ENCODE measurements at places on chromosomes 12 and 14.

GRCh38 chr12:106058256-106059182, 80.2 kb downstream of the NUAK1 start:
- peak; percentile 77 for DNase-seq

GRCh38 chr14:54350203-54350602, 46.6 kb upstream of the CDKN3 start:
- DNase-seq: no peak

GRCh38 chr12:3179731-3180130, 102.6 kb downstream of the TSPAN9 start:
- no peak for DNase-seq

- DNase-seq: peak; percentile 84
Observed at GRCh38 chr12:96811083-96811482, 96.0 kb upstream of the NEDD1 start.

DNA sequence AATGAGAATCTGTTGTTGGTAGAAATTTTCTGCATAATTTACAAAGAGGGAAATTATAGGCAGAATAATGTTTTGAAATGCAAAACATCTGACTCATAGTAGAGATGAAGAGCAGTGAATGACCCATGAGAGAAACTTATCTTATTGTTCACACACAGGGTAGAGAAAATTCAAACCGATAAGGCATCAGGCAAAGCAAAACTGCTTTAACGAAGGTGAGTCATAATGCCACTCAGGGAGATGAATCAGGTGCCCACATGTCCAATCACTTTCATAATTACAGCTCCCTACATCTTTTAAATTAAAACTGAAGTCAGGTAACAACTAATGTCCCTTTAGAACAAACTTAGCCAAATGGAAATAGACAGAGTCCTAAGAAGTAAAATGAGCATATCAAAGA, 265.6 kb upstream of the GARIN6 start:
- DNase-seq: peak; percentile 36

- peak; percentile 78 for DNase-seq
Observed at GRCh38 chr12:121719926-121720414, 7.4 kb downstream of the TMEM120B start.

GRCh38 chr12:106651552-106651951, 68.7 kb downstream of the RFX4 start:
- no peak for DNase-seq

DNA sequence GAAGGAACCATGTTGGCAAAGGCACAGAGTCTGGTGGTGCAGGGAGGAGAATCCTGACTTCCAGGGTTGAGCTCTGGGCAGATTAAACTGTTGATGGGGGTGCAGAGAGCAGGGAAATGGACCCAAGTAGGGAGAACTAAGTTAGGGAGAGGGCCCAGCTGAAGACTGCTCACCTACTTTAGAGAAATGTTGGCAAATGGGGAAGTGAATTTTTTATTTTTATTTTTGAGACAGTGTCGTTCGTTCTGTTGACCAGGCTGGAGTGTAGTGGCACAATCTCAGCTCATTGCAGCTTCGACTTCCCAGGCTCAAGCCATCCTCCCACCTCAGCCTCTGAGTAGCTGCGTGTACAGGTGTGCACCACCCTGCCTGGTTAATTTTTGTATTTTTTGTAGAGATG, 32.1 kb upstream of the TUBA1A start:
- no peak for DNase-seq

DNA sequence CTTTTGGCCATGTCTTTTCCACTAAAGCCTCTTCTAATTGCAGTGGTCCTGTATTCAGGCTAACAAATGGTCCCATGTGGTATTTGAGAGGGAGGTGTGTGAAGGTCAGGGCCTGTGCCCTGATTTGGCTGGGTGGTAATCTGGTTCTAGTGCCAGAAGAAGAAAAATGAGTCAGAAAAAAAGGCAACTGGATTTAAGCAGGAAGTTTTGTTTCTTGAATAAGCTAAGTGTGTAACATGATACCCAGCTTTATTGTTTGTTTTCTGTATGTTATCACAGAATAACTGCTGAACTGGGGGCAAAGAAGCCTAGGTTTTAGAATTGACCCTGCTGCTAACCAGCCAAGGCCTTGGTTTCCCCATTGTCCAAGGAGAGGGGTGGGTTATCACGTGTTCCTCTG, 134.0 kb downstream of the ANO6 start:
- peak; percentile 76 for DNase-seq

DNA sequence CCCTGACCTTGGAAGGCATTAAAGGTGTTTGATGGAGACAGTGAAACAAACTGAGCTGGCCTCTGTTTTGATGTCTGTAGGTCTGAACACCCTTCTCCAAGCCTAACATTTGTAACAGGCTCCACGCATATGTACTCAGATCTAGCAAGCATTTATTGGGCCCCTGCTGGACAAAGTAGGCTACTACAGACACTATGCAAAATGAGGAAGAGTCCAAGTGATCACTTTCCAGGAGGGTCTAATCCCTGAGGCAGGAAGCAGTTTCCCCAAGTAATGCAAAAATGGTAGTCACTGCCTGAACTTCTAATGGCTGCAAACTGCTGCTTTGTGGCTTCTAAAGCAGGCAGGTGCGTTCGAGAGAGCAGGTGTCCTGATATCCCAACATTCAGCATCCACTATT, 405.8 kb downstream of the MED13L start:
- peak; percentile 29 for DNase-seq

DNA sequence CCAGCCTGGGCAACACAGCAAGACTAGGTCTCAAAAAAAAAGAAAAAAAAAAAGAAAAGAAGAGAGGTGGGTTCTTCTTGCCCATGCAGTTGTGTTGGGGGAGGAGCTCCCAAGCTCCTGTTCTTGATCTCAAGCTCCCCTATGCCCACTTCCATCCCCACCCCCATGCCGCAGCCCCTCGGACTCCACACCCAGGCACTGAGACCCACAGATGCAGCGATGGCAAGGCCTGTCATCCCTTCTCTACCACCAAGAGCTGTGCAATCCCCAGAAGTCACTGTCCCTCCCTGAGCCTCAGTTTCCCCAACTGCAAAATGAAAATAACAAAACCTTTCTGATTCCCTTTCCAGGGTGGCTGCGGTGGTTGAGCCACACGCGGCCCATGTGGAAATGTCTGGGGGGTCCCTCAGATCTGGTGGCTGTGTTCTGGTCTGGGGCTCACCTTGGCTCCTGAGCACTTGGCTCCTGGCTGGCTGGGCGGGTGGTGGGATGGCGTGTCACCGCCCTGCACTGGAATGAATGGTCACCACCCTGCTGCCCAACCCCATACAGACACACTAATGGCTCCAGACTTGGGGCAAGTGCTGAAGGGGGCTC, 22.6 kb upstream of the KIF26A start:
- DNase-seq: no peak

DNA sequence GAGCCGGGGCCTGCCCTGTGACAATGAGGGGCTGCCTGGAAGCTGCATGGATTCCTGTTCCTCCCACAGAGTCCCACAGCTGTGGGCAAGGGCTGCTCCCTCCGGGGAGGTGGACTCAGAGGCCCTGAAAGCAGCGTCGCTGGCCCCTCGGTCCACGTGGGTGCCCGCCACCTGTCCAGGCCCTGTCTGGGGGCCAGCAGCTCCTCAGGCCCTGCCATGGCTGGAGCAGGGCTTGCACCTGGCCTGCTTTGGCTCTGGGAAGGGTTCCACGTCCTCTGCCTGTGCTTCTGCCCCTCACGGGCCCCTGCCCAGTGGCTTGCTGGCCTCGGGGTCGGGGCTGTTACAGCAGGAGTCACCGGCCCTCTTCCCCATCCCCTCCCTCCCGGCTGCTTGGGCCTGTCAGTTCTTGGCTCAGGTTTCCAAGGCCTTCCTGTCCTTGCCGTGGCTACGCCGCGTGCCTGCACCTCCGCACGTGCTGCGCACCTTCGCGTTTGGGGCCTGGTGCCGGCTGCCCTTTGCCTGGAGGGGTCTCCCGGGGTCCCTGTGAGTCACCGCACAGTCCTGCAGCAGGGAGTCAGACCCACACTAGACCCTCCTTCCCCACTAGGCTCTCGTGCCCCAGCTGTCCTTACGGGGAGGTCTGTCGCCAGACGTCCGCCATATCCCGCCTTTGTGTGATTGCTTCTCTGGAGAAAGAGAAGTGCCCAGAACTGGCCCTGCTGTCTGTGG, 5.8 kb downstream of the FBRSL1 start:
- DNase-seq: no peak

DNA sequence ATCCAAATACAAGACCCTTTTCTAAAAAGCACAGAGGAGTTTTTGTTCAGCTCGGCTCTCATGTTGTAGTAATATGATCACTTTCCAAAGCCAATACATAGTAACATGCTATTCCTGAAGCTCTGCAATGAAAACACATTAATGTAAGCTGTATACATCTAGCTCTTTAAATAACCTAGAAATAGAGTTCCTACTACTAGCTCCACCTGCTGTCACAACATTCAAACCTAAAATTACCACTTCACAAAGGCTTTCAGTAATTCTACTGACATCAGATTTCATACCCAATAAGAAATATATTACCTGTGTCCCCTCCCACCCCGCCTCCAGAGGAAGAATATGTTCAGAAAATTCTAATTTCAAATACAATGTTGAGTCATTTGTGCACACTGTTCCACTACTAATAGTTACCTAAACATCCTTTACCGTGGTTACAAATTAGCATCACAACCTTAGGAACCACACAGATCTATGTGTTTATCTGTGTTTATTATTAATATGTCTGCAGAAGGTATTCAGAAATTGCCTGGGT, 17.8 kb downstream of the EFCAB11 start:
- DNase-seq: no peak

DNA sequence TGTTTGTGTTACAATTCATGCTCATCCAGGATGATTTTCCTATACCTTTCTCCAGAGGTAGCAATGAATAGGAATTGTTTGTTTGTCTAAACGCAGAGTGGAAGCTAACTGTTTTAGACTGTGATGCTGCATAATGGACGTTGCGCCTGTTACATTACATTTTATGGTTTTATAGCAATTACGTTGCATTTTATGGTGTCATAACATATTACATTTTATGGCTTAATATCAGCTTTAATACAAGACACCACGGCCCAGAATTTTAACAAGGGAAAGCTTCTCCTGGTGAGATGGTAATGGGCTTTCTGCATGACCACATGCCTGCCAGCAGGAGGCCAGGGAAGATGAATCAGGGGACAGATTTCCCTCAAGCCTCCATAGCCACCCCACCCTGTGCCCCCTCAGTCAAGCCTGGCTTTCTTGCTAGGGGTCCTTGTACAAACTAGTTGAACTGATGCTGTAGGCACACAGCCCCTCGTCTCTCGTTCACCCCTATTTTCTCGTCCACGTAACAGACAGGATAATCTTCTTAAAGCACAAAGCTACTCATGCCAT, 56.5 kb downstream of the HSPB8 start:
- no peak for DNase-seq

- peak; percentile 92 for DNase-seq
Observed at GRCh38 chr12:92649511-92650227, 53.1 kb upstream of the PLEKHG7 start.

DNA sequence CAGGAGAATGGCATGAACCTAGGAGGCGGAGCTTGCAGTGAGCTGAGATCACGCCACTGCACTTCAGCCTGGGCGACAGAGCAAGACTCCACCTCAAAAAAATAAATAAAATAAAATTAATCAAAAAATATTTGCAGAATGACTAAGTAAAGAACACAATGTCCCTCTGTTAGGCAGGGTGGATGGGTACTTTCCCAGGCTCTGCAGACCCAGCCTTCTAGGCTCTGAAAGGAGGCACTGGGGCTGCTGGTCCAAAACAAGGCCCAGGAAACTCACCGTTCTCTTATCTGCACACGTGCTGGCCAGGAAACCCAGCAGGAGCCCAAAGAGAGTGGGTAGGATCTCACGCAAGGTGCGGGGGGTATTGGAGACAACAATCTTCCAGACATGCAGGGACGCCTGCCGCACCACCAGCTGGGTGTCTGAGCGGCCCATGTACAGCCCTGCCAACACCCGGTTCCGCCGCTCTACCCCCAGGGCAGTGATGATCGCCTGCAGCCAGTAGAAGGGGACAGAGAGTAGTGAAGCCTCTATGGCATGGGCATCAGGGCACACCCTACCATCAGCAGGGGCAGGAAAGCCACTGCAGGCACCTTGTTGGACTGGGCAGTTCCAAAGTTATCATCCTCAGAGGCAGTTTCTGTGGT, 25.8 kb upstream of the RAB35 start:
- no peak for DNase-seq

GRCh38 chr14:93096691-93097322, 18.9 kb downstream of the ITPK1 start:
- DNase-seq: no peak

GRCh38 chr12:52193991-52194390, 2.2 kb upstream of the KRT80 start:
- no peak for DNase-seq

GRCh38 chr12:24373004-24373403, 423.5 kb upstream of the SOX5 start:
- no peak for DNase-seq

GRCh38 chr14:105694961-105695360, 168.6 kb downstream of the TMEM121 start:
- DNase-seq: no peak

GRCh38 chr12:12797794-12798152, 12.3 kb downstream of the APOLD1 start:
- no peak for DNase-seq

DNA sequence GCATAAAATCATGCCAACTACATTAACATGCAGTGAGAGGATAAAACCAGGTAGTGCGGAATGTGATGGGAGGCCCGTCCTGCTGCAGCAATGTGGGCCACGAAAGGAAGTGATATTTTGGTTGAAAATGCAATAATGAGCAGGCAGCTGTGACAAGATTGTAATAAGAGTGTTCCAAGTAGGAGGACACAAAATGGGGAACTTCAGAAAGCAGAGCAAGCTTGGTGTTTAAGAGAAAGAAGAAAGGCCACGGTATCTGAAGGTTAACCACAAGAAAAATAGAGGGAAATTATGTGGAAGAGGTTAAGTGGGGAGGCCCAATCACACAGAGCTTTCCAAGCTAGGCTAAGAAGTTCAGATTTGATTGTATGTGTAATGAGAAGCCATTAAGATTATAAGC, 34.3 kb downstream of the OVCH1 start:
- no peak for DNase-seq

- peak; percentile 1 for DNase-seq
Observed at GRCh38 chr12:17588968-17589367, 501.0 kb downstream of the RERGL start.

DNA sequence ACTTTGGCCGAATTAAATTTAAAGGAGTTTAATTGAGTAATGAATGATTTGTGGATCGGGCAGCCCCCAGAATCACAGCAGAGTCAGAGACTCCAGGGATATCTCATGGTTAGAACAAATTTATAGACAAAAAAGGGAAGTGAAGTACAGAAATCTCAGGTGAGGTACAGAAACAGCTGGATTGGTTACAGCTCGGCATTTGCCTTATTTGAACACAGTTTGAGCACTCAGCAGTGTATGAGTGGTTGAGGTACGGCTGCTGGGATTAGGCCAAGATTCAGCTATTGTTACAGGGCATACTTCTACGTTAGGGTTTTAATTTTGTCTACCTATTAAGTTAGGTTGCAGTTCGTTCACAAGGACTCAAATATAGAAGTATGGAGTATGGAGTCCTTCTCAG, 23.3 kb downstream of the CCDC38 start:
- no peak for DNase-seq

- no peak for DNase-seq
Observed at GRCh38 chr12:131959116-131959515, 9.4 kb downstream of the EP400 start.

GRCh38 chr14:21852061-21852664, 178.5 kb upstream of the OR4E1 start:
- DNase-seq: peak; percentile 8

- no peak for DNase-seq
Observed at GRCh38 chr12:59873136-59873535, 277.3 kb downstream of the SLC16A7 start.

- DNase-seq: no peak
Observed at GRCh38 chr14:43894534-43894933, 612.5 kb downstream of the FSCB start.

Measured in LHCN-M2 (cell line).